Stimulated activated CD8-positive, alpha-beta memory T cell treated with anti-CD3 and anti-CD28 coated beads, Interleukin-4, amount 100 ng/mL, for 4 hours (primary cell): ENCODE measurements at places on chromosomes 4 and X.

GRCh38 chrX:153641627-153642026 is 5.4 kb upstream of the DUSP9 start:
- DNase-seq: no peak

- no peak for DNase-seq
Observed at GRCh38 chrX:66004928-66005829, 34.7 kb downstream of the VSIG4 start.

GRCh38 chrX:132738951-132739350 is 219.5 kb downstream of the HS6ST2 start:
- no peak for DNase-seq

DNA sequence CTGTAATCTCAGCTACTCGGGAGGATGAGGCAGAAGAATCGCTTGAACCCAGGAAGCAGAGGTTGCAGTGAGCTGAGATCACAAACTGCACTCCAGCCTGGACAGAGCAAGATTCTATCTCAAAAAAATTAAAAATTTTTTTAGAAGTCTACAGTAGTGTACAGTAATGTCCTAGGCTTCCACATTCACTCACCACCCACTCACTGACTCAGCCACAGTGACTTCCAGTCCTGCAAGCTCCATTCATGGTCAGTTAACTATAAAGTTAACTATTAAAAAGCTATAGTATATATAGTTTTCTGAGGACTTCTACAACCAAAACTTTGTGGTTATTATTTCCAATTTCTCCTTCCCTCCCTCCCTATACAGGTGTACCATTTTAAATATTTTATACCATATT is 34.7 kb upstream of the NEUROG2 start:
- no peak for DNase-seq

- no peak for DNase-seq
Observed at GRCh38 chrX:96474029-96474740, 210.5 kb upstream of the DIAPH2 start.

DNA sequence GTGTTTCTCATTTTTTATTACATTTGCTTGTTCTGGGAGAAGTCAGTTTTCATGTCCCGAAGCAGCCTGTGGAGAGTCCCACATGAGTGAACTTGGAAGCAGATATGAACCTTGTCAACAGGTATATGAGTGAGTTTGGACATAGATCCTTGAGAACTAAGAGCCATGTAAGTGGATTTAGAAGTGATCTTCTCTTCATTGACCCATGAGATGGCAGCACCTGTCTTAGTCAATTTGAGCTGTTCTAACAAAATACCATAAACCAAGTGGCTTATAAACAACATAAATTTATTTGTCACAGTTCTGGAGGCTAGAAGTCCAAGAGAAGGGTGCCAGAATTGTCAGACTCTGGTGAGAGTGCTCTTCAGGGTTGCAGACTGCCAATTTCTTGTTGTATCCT is 1043.8 kb downstream of the ADGRL3 start:
- no peak for DNase-seq

DNA sequence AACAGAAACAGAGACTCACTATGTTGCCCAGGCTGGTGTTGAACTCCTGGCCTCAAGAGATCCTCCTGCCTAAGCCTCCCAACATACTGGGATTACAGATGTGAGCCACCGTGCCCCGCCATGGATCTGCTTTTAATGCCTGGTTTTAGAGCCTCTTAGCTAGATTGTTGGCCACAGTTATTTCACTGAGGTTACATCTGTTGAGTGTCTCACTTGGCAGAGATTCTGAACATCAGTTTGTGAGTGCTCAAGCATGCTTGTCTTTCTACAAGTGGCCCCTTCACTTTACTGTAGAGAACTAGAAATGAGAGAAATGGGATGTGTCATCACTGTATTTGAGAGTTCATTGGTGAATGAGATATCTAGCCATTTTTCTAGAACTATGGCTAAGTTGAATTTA is 218.5 kb downstream of the APBB2 start:
- DNase-seq: no peak

DNA sequence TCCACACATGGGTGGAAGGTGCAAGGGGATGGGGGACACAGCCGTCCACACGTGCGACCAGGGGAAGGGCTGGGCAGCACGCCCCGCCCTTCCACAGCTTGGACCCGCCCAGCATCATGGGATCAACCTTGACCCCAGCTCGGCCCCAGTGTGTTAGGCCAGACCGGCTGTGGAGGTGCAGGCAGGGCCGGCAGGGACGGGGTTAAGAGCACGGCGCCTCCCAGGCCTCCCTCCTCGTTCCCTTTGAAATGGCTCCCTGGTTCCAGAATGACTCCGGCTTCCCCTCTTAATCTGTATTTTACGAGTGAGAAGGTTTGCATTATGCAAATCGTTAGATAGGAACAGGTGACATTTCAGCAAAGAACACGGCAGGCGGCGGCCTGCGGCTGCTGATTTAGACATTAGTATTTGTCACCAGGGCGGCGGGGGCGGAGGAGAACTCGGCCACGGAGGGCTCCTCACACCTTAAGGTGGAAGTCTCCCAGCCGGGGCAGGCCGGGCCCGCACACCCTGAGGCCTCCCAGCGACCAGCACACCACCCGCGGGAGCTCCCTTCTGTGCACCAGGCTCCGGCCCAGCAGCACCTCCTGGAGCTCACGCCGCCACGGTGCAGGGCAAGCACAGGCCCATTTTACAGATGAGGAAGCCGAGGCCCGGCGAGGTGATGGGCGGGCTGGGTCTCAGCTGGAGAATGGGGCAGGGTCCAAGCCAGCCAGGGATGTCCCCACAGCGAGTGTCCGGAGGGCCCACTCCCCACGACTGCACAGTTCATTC is 116.1 kb downstream of the FAM53A start:
- no peak for DNase-seq

DNA sequence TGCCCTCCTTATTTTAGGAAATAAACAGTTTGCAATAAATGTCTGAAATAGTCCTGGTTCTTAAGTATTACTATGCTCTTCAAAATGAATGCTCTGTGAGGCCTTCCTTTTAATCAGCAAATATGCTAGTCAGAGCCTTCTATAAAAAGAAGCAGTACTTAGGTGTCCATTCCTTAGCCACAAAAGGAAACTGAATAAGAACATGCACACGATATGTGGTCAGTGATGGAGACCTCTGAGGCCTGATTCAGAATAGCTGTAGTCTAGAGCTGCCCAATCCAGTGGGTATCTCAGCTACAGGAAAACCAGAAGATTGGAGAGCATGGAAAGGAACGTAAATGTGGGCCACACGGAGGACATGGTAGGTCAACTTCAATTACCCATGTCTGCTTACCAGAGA is 141.8 kb downstream of the RASL11B start:
- DNase-seq: no peak

- no peak for DNase-seq
Observed at GRCh38 chr4:112296949-112297880, at the start of gene ALPK1. ALPK1 (plus strand) TSS chr4:112297369.

DNA sequence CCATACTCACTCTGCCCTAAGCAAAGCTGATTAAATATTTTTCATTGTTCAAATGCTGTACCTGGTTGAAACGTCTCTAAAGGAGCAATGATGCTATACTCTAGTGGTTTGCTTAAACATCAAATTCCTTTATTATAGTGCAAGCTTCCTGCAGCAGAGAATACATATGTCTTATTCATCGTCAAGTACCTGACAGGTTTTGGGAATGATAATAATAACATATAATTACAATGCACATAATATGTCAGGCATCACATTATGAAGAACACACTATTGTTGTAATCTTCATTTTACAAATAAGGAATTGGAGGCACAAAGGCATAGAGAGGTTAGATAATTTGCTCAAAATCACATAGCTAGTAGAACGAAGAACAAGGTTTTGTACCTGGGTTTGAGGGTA is 151.6 kb downstream of the GRIA2 start:
- DNase-seq: no peak

DNA sequence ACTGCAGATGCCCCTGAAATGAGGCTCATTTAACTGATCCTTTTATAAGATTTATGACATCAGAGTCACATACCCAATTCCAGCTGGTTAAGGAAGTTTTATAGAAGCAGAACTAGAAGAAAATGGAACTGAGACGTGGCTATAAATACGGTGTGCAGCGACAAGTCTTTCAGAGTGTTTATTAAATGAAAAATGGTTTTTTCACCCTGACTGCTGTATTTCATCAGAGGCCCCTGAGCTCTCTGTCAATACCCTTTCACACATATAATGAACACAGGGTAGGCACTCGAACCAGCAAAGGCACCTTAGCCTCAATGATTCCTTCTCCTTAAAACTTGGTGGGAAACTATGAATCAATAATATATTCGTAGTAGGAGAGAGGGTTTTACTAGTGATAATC is 380.8 kb upstream of the ANXA10 start:
- DNase-seq: no peak

DNA sequence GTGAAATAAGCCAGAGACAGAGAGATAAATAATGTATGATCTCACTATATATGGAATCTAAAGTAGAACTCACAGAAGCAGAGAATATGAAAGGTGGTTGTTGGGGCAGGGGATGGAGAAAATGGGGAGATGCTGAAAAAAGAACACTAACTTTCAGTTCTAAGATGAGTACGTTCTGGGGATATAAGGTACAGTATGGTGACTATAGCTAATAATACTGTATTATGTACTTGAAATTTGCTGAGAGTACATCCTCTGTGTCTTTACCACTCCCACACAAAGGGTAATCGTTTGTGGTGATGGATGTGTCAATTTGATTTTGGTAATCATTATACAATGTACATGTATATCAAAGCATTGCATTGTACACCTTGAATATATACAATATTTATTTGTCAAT is 6.6 kb downstream of the FBXL5 start:
- DNase-seq: no peak

DNA sequence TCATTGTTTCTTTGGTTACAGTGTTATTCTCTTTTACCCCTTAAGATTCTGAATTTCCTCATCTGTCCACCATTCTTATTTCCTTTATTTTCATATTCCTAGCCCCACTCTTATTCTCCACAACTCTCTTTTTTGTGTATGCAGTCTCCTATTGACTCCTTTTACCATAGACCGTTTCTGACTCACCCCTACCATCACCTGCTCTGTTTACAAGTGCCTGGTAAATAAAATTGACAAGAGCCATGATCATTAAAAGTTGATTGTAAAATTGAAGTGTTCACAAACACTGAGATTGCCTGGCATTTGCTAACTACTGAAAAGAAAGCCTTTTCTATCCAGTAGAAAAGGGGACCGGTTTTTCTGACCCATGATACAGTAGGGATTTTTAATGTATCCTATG is 54.4 kb downstream of the MRPL1 start:
- no peak for DNase-seq

- no peak for DNase-seq
Observed at GRCh38 chr4:83613994-83614393, 78.1 kb downstream of the GPAT3 start.

- DNase-seq: no peak
Observed at GRCh38 chr4:29717287-29718057, 1002.7 kb upstream of the PCDH7 start.

DNA sequence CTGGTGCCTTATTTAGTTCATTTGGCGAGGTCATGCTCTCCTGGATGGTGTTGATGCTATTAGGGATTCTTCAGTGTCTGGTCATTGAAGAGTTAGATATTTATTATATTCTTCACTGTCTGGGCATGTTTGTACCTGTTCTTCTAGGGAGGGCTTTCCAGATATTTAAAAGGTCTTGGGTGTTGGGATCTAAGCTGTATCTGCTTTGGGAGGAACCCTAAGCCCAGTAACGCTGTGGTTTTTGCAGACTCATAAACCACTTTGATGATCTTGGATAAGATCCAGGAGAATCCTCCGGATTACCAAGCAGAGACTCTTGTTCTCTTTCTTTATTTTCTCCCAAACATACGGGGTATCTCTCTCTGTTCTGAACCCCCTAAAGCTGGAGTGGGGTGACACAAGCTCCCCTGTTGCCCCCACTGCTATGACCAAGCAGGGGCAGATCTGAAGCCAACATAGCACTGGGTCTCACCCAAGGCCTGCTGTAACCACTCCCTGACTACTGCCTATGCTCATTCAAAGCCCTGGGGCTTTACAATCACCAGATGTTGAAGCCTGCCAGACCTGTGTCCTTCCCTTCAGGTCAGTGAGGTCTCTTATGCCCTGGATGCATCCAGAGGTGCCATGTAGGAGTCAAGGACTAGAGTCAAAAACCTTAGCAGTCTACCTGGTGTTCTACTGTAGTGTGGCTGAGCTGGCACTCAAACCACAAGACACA is 187.6 kb downstream of the GUCY2F start:
- DNase-seq: no peak

GRCh38 chrX:32183066-32183465 is 1028.3 kb downstream of the DMD start:
- DNase-seq: no peak

GRCh38 chr4:69749771-69750170 is 10.6 kb downstream of the SULT1B1 start:
- DNase-seq: no peak

- DNase-seq: peak; percentile 15
Observed at GRCh38 chrX:118536687-118537461, 41.3 kb downstream of the DOCK11 start.

DNA sequence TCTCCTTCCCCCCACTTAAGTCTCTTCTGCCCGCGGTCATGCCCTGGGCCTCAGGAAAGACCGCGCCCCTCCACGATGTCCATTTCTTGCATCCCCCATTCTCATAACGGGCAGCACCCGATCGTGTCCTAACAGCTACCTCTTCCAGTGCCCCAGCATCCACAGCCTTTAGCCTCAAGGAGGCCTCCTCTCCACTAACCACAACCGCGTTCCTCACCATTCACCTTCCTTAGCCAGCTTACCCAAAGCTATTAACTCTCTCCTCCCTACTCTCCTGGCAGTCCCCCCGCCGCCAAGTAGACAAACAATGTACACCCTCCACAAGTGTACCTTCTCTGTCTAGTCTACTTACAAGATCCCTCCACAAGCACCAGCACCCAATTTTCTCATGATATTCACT is 58.6 kb upstream of the PAGE5 start:
- DNase-seq: no peak

DNA sequence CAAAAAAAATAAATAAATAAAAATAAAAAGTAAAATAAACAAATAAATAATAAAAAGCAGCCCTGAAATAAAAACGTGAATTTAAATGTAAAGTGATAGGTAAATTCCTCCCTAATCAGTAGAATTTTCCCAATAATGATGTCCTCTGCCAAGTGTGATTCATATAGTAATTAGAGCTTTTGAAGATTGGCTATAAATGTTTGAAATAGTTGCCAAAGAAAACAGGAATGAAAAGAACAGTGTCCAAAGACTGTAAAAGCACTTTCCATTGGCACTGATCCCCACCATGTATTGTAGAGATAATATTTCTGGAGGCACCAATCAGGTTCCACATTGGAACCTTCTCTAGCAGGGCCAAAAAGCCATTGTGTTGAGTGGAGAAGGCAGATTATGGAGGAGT is 25.9 kb upstream of the SMARCAD1 start:
- DNase-seq: no peak

DNA sequence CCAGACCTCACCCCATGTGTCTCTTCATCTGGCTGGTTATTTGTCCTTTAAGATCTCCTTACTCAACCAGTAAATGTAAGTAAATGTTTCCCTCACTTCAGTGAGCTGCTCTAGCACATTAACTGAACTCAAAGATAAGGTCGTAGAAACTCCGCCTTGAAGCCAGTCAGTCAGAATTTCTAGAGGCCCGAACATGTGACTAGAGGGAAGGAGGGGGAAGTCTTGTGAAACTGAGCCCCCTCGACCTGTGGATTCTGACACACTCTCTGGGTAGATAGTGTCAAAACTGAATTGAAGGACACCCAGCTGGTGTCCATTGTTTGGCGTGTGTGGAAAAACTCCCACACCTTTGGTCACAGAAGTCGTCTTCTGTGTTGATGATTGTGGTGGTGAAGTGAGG is 933.9 kb downstream of the ADGRL3 start:
- no peak for DNase-seq

GRCh38 chrX:14865201-14865600 is 7.7 kb downstream of the FANCB start:
- DNase-seq: no peak
